ENCODE measurements at places on chromosomes 2 and 18.

- no peak for DNase-seq
Measured at GRCh38 chr2:216299588-216299987, 72.7 kb downstream of the MARCHF4 start.

DNA sequence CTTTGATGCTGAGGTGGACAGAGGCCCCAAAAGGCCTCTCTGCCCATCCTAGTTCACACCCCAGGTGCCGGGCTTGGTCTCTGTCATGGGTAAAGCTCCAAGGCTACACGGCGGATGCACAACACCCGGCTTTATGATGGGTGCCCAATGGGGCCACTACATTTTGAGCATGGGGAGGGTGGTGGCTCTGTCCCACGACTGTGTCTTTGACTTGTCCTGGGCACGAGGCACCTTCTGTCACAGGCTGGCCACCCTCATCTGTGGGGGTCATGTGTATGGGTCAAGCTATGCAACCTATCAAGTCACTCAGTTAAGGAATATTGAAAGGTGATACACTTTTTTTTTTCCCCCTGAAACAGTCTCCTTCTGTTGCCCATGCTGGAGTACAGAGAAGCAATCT, 63.7 kb downstream of the EDAR start:
- no peak for DNase-seq

GRCh38 chr2:239222312-239222660, 178.5 kb downstream of the HDAC4 start:
- no peak for DNase-seq

- no peak for DNase-seq
Measured at GRCh38 chr2:152569186-152569585, 148.1 kb downstream of the PRPF40A start.

- DNase-seq: no peak
Measured at GRCh38 chr2:197179744-197180498, 130.7 kb downstream of the ANKRD44 start.

DNA sequence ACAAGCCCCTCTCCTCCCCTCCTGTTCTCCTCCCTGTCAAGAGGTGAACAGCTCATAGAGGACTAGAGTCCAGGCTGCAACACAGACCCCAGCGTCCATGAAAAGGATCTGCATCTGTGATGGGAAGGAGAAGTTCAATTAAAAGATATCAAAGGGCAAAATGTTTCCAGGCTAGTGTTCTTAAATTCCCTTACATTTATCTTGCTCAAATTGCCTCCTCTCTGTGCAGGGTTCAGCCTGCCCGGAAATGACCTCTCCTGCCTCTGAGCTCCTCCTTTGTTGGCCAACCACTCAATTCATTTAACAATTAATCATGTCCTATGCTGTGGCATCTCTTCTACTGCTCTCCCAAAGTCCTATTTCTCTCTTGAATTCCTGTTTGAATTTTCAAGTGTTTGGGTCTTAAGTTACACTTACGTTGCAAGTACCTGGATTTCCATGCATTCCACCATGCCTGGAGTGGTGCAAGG, 105.3 kb downstream of the TSN start:
- DNase-seq: no peak

GRCh38 chr2:133766164-133766832, 198.0 kb upstream of the NCKAP5 start:
- no peak for DNase-seq

DNA sequence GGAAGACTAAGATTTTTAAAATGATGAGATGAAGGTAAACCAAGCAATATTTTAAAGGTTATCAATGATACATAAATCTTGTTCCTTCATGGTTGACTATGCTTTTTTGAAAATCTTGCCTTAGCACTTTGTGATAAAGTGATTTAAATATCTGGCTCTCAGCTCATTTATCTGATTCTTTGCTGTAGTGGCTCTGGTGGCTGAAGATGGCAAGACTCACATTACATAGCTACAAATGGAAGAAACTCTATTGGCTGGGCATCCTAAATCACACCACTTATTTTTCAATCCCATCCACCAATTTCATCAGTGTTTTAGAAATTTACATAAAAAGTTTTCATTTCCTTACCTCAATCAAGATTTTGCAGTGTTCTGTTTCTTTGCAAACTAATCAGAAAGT, 16.6 kb upstream of the APCDD1 start:
- no peak for DNase-seq

GRCh38 chr2:85666435-85667316, 1.3 kb downstream of the SFTPB start:
- no peak for DNase-seq
